ENCODE measurements at places on chromosomes 2 and 18. TPM values are rescaled to one million over a fixed set of nuclear protein-coding genes. Genes with fewer than 3 reads are reported as not detected.

CDK15 gene
- 0.61 TPM for total RNA-seq

ANKRD29 gene
- total RNA-seq: not detected

TMEM200C gene
- total RNA-seq: 13.8 TPM

IL36RN gene
- total RNA-seq: not detected
